ENCODE measurements at places on chromosomes 16 and 17.

DNA sequence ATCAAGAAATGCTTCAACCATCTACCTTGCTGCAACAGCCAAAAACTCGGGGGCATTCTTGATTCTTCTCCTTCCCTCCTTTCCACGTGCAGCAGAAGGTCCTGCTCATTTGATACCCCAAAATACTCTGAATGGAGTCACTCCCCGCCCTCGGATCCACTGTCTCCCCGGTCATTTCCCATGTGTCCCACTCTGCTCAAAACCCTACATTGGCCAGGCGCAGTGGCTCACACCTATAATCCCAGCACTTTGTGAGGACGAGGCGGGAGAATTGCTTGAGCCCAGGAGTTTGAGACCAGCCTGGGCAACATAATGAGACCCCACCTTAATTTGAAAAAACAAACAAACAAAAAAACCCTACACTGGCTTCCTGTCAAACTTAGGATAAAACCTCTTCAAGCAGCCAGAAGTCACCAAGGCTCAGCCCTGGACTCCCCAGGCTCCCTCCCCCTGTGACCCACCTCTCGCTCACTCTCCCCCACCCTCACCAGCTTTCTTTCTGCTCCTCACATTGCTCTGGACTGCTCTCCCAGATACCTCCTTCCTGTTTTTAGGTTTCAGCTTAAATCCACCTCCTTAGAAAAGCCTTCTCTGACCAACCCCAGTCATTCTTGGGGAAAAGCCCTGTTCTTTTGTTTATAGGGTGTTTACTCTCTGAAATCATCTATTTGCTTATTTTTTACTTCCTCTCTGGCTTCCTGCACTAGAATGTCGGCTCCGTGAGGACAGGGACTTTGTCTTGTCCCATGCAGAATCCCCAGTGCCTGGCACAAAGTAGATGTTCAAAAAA lies 2.8 kb downstream of the SLC13A2 start:
- no peak for DNase-seq

- no peak for DNase-seq
Measured at GRCh38 chr17:32516450-32516849, 29.7 kb downstream of the CDK5R1 start.

- peak; percentile 81 for DNase-seq
Measured at GRCh38 chr17:1186923-1187771, 7.4 kb upstream of the ABR start.

GRCh38 chr17:65228734-65229620 lies 91.8 kb downstream of the RGS9 start:
- DNase-seq: peak; percentile 81

DNA sequence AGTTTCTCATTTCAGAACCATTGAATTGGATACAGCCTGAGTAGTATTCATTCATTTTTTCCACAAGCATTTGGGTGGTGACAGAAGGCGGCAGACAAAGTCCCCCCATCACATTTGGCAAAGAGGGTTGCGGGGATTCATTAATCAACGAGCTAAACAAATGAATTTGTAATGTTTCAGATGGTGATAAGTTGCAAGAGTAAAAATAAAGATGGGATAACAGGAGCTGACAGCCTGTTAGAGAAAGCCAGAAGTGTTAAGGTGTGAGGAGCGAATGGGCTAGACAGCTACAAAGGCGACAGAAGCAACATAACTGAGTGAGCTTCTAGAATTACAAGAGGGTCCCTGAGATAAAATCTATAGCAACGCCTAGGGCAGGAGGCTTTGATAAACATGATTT lies 342.8 kb upstream of the HSBP1 start:
- DNase-seq: no peak

DNA sequence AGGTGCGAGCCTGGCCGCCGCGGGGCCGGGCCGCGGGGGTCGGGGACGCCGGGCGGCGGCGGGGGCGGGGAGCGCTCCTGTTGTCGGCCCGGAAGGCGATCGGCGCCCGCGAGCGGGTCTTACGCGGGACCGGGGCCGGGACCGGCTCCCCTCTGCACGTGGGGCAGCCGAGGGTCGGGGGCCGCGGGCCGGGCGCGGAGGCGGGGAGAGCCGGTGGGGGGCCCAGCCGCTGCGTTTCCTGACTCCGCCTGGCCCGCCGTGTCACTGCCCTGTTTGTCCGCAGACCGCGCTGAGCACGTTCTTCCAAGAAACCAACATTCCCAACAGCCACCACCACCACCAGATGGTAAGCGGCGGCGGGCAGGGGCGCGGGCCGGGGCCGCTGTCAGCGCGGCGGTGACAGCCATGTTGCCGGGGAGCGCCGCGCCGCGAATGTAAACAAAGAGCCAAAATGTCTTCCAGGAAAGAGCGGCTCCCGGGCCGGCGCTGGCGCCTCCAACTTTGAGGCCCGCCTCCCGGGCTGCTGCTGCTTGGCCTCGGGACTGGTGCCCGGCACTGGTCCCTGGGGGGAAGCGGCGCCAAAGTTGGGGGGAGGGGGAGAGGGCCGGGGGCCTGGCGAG lies 586 bp downstream of the UBALD2 start:
- peak; percentile 46 for DNase-seq

- no peak for DNase-seq
Measured at GRCh38 chr16:73159296-73159695, 111.4 kb upstream of the ZFHX3 start.

GRCh38 chr17:82383411-82383810 lies 11.8 kb downstream of the UTS2R start:
- no peak for DNase-seq

DNA sequence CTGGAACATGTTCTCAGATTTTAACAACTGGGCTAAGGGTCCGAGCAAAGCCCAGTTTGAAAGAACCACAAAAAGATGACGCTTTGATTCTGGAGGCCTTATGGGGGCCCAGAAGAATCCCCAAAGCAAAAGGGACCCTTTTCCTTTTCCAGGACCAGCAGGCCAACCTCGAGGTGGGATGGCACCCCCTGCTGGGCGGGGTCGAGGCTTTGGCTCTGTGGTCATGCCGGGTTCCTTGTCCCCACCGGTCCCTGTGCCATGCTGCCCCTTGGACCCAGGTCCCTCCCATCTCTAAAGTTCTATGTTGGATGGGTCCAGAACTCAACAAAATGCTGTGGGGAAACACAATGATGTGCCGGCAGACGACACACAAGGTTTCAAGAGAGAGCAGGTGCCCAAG lies 30.9 kb downstream of the TMEM204 start:
- DNase-seq: no peak

DNA sequence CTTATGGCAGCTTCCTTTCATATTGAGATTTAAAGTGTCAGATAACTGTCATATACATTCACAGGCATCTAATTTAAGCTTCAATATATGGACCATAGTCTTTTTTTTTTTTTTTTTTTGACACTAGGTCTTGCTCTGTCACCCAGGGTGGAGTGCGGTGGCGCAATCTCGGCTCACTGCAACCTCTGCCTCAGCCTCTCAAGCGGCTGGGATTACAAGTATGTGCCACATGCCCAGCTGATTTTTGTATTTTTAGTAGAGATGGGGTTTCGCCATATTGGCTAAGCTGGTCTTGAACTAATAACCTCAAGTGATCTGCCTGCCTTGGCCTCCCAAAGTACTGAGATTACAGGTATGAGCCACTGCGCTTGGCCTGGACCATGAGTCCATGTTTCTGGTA lies 13.6 kb downstream of the CEP95 start:
- no peak for DNase-seq

DNA sequence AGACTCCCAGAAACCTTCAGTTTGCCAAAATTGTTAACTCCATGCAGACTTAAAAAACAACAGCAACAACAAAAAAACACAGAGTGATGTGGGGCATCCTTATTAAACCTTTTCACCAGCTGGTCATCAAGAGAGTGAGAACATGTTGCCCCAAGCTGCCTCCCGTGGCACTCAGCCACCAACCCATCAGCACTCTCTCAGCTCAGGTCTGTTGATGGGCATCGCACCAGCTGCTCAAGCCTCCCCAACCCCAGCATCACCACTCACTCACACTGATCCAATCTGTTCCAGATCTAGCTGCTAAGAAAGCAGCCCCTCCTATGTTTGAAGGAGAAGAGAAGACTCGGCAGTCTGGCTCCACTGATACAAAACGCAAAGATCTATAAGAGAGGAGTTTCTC lies 46.8 kb downstream of the SLC39A11 start:
- DNase-seq: no peak

DNA sequence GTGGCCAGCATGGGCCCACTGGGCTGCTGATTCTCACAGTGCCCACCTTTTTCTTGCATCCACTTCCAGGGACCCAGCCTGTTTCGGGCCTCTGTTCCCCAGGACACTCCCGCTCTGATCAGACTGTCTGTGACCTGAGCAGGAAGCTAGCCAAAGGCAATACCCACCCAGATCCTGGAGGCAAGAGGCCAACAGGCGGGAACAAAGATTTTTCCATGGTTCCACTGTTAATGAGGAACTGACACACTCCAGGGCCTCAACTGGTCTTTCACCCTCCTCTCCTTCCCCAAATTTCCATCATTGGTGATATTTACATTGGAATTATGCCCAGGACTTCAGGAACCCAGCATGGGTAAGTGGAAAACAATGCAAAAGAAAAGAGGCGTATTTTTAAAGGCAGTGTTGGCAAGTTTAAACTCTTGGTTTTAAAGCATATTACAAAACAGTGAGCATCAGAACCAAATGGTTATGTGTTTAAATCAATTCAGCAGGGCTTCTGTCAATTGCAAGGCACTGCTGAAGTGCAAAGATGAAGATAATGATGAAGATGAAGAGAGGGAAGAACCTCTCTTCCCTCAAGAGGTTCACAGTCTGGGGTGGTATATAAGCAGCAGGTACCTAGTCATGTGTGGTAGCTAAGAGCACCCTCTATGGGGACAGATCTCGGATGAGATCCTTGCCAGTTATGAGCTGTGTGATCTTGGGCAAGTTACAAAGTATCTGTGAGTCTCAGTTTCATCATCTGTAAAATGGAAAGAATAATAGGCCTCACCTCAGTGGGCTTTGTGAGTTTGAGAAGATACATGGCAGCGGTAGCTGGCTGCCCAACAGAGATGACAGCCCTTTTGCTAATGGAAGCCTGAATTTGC lies 14.4 kb upstream of the ATP2A3 start:
- no peak for DNase-seq

- no peak for DNase-seq
Measured at GRCh38 chr16:86041807-86042206, 142.8 kb downstream of the IRF8 start.

GRCh38 chr17:13635951-13636350 lies 34.2 kb upstream of the HS3ST3A1 start:
- no peak for DNase-seq

DNA sequence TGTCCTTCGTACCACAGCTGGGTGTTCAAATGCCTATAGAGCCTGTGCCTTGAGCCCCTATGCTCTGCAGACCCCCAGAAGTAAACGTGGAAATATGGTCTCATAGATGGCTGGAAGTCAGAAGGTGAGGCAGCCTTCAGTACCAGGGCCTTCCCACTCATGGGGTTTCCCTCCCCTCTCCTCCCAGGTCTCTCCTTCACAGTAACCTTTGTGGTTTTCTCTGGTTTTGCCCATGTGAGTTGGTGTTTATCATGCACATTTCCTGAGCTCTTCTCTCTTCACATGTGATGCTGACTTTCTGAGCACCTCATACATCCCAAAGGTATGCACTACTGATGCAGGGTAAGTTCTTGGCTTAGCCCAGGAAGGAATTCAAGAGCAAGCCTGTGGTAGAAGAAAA lies 35.4 kb downstream of the TMEM114 start:
- no peak for DNase-seq

DNA sequence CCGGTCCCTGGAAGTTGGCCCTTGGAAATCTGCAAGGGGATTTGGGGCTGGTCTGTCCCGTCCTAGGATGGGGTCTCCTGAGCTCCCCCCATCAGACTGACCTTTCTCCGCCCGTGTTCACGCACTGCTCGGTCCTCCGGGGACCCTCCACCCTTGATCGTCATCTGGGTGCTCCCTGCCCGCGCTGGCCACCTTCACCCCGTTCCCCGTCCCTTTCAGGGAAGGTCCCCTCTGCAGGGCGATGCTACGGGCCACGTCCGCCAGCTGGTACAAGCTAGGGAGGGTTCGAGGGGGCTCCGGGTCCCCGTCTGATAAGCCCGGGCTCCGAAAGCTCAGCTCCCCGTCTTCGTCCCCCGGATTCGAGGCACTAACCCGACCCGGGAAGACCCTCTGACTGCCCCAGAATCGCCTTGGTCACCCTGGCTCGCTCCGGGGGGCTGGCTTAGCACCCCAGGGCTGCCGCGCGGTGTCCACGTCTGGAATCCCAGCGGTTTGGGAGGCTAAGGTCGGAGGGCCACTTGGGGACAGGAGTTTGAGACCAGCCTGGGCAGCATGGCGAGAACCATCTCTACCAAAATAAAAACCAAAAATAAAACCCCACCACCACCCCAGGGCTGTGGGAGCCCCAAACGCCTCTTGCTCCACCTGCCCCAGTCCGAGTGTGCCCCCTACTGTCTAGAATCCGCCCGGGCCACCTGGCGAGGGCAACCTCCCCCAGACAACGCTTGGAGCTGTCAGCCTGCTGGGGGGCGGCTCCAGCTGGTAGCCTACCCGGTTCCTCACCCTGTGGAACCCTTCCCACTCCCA lies 1.1 kb upstream of the SLC43A2 start:
- peak; percentile 33 for DNase-seq

DNA sequence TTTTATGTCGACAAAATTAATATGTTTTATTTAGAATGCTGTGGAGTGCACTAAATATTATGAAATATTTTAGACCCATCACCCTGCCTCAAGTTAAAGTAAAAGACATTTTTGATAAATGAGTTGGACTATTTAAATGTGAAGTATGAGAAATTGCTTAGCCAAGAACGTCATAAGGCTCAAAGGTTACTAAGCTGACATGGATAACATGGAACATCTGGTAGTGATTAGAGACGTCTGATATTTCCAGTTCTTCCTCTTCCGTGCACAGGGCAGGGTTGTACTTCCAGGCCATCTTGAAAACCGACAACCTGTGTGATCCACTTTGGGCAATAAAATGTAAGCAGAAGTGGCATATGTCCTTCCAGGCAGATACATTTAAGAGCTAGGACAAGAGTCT lies 7.2 kb upstream of the CCL8 start:
- peak; percentile 85 for DNase-seq

- DNase-seq: peak; percentile 66
Measured at GRCh38 chr16:46629331-46630219, 8.4 kb upstream of the SHCBP1 start.
